Omental fat pad (tissue), 4 donors: ENCODE measurements at places on chromosomes 12 and 14.

DNA sequence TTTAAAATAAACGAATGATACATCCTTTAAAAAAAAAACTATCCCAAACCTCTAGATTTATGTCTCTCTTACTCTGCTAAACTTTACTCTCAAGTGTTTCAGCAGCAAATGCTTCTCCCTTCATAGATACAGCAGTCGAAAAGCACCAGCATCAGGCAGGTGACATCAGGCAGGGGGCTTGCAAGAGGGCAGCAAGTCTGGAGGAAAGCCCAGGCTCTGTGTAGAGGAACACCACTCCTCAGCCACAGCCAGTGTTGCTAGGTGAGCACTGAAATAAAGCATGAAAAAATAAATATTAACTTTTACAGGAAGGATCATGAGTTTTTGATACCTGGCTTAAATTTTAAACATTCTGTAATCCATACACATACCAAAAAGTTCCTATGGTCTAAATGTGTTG is 419.4 kb downstream of the GALC start:
- DNase-seq = no peak

DNA sequence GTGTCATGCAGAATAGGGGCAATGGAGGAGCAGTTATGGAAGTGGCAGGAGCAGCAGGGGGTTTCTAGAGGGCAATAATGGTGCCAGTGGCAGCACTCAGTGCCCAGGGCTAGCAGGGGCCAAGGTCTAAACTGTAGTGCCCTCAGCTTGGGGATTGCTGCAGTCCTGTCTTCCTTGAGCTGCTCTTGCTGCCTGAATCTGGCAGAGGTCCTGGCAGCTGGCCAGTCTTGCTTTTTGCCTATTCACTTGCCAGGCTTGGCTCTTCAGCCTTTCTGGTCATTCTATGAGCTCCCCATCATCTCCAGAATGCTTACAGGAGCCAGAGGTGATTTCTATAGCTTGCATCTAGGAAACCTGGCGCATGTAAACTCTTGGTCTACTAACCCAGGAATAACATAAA is 72.0 kb downstream of the SUDS3 start:
- DNase-seq = no peak

- no peak for DNase-seq
Measured at GRCh38 chr14:55713486-55713885, 133.5 kb downstream of the KTN1 start.

GRCh38 chr14:51317373-51317772 is 77.3 kb downstream of the TMX1 start:
- no peak for DNase-seq

GRCh38 chr14:91931478-91932088 is 15.9 kb downstream of the FBLN5 start:
- DNase-seq = no peak

DNA sequence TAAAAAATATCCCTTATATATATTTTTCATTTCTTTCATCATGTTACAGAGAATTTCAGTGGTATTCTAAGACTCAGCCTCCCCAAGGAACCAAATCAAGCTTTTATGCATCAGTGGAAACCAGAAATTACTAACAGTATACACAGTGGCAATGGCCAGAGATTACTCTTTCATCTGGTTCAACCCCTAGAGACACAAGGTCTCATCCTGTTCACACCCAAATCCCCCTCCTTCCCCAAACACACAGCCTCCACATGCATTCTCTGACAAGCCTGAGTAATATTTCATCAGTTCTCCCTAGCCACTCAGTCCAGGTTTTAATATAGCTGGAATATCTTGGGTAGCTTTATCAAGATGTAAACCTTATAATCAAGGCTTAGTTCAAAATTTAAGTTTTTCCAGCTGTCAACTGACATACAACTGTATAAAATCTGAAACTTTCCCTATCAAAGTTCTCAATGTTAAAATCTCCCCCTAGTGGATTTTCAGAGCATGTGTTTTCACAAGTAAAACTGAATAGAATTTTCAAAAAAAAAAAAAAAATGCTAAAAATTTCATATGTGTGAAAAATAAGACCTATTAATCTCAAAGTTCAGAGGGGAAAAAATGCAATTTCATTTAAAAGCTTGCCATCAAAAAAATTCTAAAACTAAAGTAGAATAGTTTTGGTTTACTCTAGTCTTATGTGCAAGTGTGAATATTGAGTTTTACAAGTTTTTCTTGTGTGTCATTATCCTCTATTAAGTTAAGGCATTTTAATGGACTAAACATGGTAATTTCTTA is 10.5 kb upstream of the SSTR1 start:
- no peak for DNase-seq

DNA sequence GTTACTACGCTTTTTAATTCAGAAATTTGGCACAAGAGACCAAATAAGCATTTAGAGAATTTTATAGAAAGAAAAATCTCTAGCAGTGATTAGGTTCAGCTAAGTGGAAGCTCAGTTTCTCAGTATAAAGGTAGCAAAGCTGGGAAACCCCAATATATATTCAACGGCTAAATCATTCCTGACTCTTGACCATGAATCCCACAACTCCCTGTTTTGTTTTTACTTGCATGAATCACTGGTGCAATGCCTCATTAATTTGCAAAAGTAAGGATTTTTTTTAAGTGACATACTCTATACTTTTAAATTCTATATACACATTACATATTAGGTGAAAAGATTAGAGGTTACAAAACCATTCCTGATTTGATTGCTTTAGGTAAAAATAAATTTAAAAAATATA is 74.3 kb upstream of the PLEKHG7 start:
- DNase-seq = no peak

GRCh38 chr12:111072299-111072698 is 151.9 kb upstream of the MYL2 start:
- DNase-seq = no peak

GRCh38 chr12:108390495-108391203 is 51.5 kb upstream of the CMKLR1 start:
- no peak for DNase-seq

DNA sequence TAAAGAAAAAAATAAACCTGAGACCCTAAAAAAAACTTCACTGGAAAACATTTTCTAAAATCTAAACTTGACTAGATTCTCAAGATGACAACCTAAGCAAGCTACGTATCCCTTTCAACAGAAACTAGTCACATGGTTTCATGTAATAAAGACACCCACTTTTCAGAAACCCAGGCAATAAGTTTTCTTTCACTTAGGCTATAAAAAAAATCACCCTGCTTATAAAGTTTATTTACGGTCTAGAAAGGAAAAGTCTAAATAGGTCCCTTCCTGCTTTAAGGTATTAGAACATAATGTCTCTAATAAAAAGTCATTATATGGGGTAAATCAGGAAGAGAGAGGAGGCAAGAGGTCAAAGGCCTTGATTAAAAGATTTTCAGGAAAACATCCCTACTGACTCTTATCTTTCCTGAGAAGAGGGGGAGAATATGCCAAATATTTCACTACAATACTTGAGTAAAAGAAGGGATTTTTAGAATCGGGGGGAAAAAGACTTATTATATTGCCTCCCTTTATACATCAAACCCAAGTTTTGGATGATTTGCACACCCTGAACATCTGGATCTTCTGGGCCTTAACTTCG is 9.5 kb downstream of the CLIP1 start:
- DNase-seq = no peak

DNA sequence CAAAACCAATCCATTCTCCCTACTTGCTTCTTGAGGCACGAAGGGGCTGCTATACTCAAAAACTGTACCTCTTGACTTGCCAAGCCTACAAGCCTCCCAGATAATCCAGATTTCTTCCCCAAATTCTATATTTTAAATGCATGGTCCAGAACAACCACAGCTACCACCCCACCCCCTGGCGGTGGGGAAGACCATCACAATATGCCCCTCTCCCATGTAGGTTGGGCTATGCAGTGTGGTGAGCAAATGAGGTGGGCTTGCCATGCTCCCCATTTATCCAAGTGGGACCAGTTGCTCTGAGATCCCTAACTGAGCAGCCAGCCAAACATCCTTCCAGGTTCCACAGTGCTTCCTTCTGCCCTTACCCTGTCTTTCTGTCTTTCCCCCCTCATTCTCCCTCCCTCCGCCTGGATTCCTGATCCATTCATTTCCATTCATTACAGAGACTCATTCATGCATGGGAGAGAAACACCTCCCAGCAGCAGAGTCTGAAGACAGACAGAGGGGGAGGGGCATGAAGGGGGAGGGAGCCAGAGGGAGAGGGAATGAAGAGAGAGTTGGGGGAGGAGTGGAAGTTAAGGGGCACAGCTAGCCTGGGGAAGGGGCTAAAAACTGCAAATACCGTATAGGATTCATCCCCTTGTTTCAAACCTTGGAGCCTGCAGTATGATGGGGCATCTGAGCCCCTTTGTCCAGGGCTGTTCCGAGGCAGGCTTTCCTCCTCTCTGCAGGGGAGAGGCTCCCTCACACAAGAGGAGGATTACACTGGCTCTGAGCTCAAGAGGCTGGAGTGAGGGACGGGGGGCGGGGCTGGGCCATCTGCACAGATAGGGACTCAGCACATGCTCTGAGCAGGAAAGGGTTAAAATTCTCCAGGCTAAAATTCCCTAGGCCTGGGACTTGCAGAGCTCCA is 4.4 kb downstream of the ZNF219 start:
- no peak for DNase-seq

GRCh38 chr12:64714551-64714968 is 44.6 kb downstream of the GNS start:
- no peak for DNase-seq

DNA sequence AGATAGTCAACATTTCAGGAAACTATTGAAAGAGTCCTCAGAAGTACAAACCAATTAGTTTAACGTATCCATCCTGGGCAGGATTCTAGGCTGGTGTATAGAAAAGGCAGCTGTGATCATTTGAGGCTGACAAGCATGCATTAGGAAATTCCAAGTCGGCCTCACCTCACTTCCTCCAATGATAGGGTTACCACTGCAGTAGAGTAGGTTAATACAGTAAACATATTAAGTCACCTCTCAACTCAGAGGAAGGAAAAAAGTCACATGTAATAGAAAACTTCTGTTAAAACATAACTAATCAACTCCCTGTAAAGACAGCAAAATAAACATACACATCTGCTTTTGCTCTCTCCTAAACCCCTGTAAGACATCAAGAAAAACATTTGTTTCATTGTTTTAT is 33.5 kb downstream of the MED13L start:
- no peak for DNase-seq

- DNase-seq = no peak
Measured at GRCh38 chr14:54335569-54336155, 61.1 kb upstream of the CDKN3 start.

- DNase-seq = no peak
Measured at GRCh38 chr14:103073367-103073875, 10.6 kb upstream of the LBHD2 start.

- DNase-seq = no peak
Measured at GRCh38 chr12:26795910-26796309, 37.1 kb downstream of the ITPR2 start.

DNA sequence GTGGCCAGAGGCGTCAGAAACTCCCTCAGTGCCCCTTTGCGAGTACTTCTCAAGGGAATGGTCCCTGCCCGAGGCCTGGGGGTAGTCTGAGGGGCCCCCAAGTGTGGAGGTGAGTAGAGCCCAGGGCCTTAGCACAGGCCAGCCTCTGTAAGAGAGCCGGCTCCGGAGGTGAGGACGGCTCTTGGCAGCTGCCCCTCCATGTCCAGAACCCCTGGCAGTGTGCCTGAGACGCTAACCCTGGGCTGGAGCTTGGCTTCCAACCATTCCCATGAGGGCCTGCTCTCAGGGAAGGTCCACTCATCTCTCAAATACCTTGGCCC is 61.7 kb downstream of the PRMT8 start:
- no peak for DNase-seq

- DNase-seq = no peak
Measured at GRCh38 chr14:51873221-51873893, 12.9 kb downstream of the GNG2 start.

DNA sequence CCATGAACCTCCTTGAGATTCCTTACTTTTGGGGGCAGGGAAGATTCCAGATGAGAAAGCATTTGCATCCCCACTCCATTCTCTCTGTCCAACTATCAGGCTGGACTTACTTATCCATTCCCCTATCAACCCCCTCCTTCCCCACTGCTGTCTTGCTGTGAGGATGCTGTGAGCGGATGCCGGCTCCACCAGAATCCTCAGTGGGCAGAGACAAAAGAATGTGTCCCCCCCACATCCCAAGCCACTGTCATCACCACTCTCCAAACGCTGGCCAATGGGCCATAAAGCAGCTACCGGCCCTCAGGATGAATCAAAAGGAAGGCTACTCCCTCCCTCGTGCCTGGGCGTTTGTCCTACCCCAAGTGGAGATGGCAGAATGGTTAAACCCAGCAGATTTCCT is 173.0 kb upstream of the NTF3 start:
- no peak for DNase-seq

DNA sequence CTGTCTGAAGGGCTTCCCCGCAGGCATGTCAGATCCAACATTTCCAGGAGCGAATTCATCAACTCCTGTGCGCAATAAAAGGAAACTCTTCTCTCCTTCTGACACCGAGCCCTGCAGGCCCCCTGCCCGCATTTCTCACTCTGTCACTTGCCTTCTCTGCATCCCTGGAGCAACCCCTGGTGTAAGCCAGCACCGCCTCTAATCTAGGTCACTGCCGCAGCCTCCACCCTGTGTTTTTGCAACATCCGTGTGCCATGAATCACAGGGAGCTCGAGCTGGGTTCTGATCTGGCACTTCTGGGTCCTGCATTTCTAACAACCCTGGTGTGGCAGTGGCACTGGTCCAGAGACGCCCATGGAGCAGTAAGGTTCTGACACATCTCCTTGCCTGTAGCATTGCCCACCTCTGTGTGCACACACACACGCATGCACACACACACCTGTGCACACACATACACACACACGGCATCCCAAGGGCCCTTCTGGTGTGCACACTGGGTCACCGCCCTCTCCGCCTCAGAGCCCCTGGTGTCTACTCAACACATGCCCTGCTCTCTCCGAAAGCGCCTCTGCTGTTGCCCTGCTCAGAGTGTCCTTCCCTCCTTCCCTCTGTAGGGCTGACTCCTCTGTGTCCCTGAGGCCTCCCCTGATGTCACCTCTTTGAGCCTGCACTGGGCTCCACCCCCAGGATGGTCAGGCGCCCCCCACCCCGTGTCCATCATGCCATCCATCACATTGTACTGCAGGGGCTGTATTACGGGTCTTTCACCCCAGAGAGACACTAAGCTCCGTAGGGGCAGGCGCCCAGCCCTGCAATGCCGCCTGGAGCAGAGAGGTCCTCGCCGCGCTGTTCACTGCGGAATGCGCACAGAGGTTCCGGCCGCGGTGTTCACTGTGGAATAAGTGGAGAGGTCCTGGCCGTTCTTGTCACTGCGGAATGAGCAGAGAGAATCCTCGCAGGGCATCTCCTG is 111.4 kb upstream of the SFSWAP start:
- DNase-seq = no peak

DNA sequence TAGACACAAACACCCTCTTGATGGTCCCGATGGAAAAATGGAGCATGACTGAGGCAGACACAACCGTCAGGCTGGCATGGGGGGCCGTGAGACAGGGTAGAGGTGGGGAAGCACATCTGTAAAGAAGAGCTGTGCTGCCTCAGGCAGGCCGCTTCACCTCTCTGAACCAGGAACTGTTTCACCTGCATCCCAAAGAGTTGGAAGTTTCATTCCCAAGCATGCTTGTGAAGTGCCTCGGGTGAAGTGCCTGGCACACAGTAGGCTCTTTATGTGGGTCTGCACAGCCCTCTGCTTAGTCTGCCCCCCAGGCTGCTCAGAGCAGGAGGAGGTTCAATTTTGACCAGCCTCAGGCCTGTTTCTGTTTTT is 685 bp upstream of the SERPINA1 start:
- DNase-seq = no peak
